ENCODE measurements at places on chromosomes 3 and 15.

DNA sequence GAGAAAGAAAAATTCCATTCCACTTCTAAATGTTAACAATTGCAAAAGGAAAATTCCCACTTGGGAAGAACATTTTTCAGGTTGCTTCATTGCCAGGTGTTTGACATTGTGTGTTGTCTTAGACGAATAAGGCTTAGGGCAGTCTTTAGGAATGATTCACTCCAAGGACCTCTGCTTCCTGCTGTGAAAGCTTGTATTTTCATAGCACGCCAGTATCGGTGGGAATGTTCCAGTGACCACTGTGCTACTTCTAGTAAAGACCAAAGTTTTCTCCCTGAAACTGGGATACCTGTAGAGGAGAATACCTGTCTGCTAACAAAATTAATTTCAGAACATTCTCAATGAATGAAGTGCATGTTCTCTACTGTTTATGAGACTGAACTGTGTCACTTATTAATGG, 64.1 kb downstream of the CDIN1 start:
- DNase-seq, result peak; percentile 30

GRCh38 chr3:46463868-46464241, 850 bp downstream of the LTF start:
- no peak for DNase-seq

GRCh38 chr3:194941956-194942511, 256.4 kb downstream of the FAM43A start:
- DNase-seq, result no peak

GRCh38 chr15:38391191-38391590, 62.7 kb upstream of the FAM98B start:
- DNase-seq, result no peak

- DNase-seq, result no peak
These were observed 218.4 kb upstream of the LRTM1 start for GRCh38 chr3:55146216-55146615.

GRCh38 chr15:85763673-85764633, 30.8 kb downstream of the KLHL25 start:
- DNase-seq, result no peak

- DNase-seq, result no peak
These were observed 31.9 kb downstream of the EHD4 start for GRCh38 chr15:41940441-41940857.

GRCh38 chr3:132805071-132805470, 82.9 kb upstream of the NPHP3 start:
- DNase-seq, result no peak

DNA sequence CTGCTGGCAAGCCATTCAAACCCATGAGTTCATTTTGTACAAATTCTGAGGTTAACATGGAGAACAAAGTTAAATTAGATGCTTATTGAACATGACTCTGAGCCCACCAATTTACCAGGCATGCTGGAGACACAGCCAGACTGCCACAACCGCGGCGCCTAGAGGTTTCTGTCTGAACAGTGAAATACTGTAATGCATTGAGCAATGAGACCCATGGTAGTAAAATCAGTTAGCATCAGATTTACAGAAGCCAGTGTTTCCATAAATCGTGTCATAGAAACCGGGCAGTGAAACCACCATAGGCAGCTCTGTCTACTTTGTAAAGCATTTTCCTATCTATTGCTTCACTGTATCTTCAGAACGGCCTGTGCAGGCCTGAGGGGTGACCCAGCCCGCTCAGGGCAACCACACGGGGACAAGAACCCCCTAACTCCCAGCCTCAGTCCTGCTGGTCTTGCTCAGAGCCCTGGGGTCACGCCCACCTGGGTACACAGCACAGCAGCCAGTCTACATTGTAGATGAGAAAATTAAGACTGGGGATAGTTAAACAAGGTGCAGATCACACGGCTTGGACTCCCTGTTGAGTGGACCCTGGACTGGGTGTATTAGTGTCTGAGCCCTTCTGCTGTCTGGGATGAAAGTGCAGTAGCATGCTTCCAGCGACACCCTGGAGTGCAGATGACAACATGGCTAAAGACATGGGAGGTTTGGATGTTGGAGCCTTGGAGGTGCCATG, 44.2 kb downstream of the MGLL start:
- DNase-seq, result no peak

DNA sequence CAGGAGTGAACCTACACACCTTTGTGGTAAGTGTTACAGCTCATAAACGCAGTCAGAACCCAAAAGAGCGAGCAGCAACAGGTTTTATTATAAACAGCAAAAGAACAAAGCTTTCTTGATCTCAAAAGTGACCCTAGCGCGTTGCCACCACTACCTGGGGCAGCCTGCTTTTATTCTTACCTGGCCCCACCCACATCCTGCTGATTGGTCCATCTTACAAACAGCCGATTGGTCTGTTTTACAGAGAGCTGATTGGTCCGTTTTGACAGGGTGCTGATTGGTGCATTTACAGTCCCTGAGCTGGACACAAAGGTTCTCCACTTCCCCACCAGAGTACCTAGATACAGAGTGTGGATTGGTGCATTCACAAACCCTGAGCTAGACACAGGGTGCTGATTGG, 143.1 kb downstream of the ARRDC4 start:
- no peak for DNase-seq

GRCh38 chr3:55458181-55458790, 28.8 kb downstream of the WNT5A start:
- DNase-seq, result no peak

DNA sequence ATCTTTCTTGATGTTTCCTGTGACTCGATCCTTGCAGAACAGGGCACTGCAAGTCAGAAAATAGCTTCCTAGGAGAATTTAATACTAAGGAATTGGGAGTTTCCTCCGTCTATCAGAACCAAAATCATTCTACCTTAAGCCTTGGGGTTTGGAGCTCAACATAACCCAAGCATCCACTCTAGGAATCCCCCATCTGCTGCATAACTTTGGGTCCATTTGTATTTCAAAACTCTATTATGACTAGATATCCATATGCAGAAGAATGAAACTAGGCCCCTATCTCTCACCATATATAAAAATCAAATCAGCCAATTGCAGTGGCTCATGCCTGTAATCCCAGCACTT, 61.7 kb upstream of the AKAP13 start:
- no peak for DNase-seq

- no peak for DNase-seq
These were observed 23.1 kb downstream of the PLXNB1 start for GRCh38 chr3:48406443-48407431.

DNA sequence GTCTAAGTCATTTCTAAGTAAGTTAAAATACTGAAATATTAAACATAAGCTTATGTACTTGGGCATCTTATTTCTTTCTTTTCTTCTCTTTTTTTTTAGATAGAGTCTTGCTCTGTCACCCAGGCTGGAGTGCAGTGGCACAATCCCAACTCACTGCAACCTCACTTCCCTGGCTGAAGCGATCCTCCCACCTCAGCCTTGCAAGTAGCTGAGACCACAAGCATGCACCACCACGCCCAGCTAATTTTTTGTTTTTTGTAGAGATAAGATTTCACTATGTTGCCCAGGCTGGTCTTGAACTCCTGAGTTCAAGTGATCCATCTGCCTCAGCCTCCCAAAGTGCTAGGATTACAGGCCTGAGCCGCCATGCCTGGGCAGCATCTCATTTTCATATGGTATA, 16.0 kb upstream of the ZNF710 start:
- DNase-seq, result no peak

DNA sequence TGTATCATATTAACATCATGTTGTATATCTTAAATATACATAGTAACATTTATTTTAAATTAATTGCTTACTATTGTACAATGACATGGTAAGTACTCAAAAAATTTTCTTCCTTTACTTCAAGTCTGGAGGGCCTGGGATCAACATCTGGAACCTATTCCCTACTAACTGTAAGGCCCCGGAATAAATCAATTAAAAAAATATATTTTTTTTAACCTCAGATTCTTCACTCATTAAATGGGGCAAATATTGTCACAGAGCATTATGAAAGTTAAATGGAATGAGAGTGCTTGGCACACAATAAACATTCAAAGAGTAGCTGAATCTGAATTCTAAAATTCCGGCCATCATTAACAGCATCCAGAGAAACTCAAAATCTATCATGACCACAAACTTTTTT, 16.5 kb downstream of the GSK3B start:
- no peak for DNase-seq

DNA sequence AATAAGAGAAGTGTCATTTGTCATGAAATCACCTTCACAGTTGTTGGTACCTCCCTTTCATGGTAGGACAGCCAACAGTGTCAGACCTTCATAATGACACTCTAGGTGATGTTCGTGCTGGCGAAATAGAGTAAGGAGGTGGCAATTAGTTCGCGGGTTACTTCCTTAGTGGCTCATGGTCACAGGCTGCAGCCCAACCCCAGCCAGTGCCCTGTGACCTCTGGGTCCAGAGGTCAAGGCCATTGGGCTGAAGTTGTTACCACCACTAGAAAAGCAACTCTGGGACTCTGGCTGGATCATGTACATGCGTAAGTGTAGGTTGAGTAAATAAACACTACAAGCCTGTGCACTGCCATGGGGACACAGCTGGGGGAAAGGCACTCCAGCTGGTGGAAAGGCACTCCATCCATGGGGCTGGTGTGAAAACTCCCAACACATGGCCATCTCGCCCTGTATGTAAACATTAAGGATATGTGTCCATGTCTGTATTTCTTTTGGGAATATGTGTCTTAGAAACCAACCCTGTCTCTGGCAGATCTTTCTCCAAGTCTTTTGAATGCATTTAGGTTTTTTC, 106.7 kb downstream of the RYK start:
- DNase-seq, result no peak

GRCh38 chr15:31901501-31901900, 128.8 kb upstream of the CHRNA7 start:
- no peak for DNase-seq

DNA sequence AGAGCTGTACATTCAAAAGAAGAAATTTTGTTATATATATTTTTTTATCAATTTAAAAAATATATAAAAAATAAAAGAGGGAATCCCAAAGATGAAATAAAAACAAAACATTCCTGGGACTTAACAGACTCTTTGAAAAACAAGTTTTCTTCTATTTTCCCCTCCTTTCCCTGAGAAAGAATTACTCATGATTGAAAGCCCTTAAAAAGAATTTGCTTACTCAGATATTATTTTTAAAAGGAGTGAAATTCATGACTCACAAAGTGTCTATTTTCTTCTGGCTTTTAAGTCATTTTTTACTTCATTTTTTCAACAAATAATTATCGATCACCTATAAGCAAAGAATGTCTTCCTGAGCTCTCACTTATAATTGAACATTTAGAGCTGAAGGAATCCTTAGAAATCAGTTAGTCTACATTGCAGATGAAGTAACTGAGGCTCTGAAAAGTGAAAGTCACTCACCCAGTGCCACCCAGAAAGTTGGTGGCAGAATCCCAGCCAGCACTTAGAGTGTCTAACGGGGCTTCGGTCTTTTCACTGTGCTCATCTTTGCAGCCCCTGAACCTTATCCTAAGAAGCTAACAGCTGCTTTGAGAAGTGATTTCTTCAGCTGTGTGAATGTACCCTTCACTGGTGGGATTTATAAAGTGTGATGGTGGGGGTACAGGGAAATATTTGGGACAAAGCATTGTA, 42.5 kb upstream of the NUDT16 start:
- no peak for DNase-seq

DNA sequence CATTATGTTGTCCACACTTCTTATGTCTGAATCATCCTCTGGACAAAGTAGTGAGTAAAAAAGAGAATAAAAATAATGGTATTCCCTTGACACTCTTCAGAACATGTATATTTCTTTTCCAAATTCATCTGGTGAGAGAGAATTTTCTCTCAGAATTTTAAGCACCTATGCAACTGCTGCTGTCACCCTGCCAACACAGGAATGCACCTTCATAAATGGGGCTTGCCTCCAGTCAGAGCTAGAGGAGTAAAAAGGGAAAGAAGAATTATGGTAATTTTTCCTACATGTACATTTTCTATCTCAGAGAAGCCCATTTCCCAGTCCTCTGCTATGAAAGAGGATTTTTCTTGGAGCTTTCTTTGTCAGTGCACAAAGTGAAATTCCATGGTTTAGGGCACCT, 92.2 kb upstream of the ALCAM start:
- no peak for DNase-seq

DNA sequence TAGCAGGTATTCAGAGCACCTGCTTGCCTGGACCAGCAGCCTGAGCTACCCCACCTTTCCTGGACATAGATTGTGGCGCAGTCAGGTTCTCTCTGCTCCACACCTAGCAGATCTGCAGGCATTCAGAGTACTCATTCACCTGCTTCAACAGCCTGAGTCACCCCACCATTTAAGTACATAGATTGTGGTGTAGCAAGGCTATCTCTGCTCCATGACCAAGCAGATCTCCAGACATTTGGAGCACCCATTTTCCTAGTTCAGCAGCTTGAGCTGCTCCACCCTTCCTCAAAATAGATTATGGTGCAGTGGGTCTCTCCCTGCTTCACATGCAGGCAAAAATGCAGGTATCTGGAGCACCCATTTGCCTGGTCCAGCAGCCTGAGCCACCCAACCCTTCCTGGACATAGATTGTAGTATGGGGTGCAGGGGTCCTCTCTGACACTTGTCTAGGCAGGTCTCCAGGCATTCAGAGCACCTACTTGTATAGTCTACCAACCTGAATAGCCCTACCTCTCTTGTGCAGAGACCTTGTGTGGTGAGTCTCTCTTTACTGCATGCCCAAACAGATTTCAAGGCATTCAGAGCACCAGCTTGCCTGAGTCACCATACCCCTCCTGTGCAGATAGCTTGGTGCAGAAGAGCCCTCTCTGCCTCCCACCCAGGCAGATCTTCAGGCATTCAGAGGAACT, 466.0 kb upstream of the THBS1 start:
- DNase-seq, result no peak

DNA sequence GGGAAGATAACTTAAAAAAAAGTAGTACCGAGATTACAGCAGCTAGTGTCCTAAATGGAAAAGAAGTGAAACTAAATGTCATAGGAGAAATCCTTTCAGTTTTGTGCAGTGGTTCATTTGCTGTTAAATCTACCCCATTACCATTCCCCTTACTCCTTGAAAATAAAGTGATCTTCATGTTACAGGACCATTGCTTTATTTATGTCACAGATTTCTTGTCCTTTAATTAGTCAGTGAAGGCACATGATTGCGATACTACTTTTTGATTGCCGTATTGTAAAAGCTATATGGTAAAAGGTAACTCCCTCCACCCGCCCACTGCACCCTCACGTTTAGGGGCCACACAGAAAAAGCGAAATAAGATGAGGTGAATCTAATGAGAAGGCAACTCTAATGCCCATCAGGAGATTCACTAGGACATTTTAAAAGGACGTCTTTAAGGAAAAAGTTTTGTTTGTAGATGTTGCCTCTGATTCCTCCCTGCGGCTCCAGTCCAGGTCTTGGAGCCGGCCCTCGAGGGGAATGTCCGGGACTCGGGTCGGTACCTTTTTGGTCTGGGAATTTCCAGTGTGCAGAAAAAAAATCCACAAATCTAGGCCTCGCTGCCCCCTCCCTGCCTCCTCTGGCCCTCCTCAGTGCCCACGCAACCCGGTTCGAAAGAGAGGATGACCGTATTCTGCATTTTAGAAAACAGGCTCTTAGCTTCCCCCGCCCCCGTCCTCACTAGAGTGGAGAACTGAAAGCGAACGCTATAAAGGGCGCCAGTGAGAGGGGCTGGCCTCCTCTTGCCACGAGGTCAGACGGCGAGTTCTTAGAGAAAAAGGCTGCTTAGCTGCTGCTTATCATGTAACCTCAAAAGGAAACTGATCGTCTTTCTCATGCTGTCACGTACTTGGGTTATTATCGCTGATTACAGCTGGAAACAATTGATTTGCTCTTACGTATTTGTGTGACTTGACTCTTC, 21.8 kb upstream of the NFKBIZ start:
- no peak for DNase-seq

Data from H54 (cell line).